ENCODE measurements at places on chromosomes 1 and 21.

DNA sequence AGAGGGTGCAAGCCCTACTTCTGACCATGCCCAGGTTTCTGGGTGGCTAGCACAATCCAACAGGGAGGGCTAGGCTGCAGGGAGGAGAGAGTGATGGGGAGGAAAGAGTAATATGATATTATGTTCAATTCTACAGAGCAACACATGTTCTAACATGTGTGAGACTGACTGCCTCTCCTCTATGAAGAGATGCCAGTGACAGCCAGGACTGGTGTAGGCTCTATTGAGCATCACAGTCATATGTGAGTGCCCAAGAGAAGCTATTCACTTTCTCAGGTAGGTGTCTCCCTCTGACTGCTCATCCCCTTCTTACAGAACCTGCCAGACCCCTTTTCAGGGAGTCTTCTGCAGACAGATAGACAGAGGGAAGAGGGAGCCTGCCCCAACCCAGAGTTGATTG lies 446.1 kb downstream of the SIPA1L2 start:
- DNase-seq = no peak

- no peak for DNase-seq
Observed at GRCh38 chr21:45299026-45299863, 11.6 kb upstream of the POFUT2 start.

GRCh38 chr1:228236744-228237143 lies 28.9 kb downstream of the OBSCN start:
- DNase-seq = no peak

GRCh38 chr1:110542725-110543124 lies 23.8 kb upstream of the KCNA10 start:
- DNase-seq = no peak

DNA sequence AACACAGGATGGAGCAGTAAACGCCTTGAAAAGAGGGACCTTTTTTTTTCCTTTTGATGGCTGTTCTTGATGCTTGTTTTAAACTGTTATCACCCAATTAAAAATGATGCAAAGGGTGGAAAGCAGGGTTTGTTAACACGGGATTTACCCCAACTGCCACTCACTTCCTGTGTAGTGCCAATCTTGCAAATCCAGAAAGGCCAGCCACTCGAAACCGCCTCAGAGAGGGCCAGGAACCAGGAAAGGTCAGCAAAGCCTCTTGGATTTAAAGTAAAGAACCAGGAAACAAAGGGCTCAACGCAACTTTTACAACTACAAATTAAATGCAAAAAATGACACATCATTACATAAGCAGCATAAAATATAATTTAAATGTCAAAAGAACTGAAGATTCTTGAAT lies 347.4 kb downstream of the PDE4B start:
- no peak for DNase-seq

- DNase-seq = no peak
Observed at GRCh38 chr21:42644223-42645208, 8.9 kb upstream of the PDE9A start.

- no peak for DNase-seq
Observed at GRCh38 chr1:153752072-153752471, 23.1 kb upstream of the SLC27A3 start.

GRCh38 chr1:247840818-247841217 lies 878 bp downstream of the OR11L1 start:
- DNase-seq = no peak

GRCh38 chr1:225908773-225909172 lies 15.3 kb downstream of the PYCR2 start:
- DNase-seq = no peak

- no peak for DNase-seq
Observed at GRCh38 chr1:88742531-88742930, 58.5 kb downstream of the PKN2 start.

- DNase-seq = peak; percentile 10
Observed at GRCh38 chr1:39788758-39789570, at the start of gene BMP8B. Gene BMP8B, minus strand, starts transcription at chr1:39788865. Its CDS starts 380 bp downstream, at chr1:39788485.

DNA sequence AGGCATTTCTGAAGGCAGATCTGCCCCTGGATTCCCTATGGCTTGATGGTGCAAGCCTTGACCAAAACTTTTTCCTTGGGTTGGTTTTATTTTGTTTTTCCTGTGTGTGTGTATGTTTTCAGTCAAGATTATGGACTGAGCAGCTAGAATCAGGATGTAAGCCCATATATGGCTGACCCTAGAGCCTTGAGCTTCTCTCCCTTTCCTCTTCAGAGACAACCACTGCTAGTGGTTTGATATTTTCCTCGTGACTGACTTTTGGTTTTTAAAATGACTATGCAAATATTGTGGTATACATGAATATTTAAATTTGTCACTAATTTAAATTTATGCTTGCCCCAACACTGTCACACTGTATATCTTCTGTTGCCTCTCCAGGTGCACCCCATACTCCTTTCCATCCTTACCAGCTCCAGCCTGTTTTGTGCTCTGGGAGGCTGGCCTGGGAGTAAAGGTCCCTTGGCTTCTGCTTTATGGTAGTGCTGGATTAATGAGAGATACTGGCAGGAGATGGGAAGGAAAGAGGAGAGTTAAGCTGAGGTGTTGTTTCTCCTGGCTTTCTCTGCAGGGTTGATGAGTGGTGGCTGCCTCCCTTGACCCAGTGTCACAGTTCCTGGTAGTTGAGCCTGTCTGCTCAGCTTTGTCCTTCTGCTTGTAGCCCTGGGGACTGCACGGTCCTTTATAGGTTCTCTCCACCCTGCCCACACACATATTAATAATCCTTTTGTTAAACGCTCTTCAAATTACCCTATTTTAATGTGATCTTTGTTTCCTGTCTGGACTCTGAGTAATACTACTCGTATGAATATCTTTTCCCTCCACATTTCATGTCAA lies 44.4 kb downstream of the RWDD3 start:
- DNase-seq = no peak

DNA sequence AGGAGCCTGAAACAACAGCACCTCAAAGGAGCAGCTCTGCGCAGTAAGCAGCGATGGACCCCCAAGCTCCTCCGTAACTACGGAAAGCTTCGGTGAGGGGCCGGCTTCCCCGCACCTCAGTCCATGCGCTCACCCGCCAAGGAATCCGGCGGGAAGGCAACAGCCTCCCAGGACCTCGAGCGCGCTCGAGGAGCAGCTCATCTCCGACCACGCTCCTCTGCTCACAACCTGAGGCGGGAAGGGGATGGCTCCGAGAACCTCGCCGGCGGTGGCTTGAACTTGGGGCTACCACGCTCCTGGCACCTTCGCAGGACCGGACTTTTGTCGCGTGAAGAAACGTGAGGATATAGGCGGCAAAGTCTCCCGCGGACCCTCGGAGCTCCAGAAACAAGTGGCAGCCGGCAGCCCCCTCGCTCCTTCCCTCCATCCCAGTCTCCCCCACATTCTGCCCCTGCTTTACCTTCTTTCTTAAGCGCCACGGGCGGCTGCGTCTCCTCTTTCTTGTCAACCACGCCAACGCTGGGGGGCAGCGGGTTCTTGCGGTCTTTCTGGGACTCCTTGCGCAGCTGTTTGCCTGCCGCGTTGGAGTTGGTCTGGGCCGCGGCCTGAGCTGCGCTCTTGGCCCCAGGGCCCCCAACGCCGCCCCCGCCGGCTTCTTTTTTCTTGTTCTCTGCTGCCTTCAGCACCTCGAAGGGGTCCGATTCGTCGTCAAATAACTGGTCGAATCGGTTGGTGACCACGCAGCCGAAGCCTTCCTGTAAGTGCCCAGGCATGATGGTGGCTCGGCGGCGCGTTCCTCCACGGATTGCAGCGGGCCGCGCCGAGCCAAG lies 459 bp downstream of the SERBP1 start:
- DNase-seq = no peak

- no peak for DNase-seq
Observed at GRCh38 chr21:43877936-43878575, 13.0 kb downstream of the AGPAT3 start.

- no peak for DNase-seq
Observed at GRCh38 chr1:12486401-12487005, 131.5 kb downstream of the DHRS3 start.

DNA sequence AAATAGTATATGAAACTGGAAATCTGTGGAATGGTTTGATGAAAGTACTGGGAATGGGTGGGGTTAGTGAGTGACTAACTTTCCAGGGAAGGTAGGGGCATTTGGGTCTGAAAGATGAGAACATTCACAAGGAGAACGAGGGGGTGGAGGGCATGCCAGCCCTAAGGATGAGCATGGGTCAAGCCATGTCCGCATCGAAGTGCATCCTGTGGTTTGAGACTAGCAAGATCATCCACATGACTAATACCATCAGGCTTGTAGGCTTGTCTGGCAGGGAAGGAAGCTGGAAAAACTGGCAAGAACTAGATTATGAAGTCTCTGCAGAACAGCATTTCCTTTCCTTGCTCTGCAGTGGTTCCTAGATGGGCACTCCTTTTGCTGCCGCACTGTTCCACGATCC lies 70.4 kb upstream of the UBE2U start:
- no peak for DNase-seq

GRCh38 chr1:55437692-55438091 lies 222.5 kb upstream of the USP24 start:
- DNase-seq = no peak

GRCh38 chr1:40802078-40802741 lies 18.6 kb downstream of the KCNQ4 start:
- peak; percentile 80 for DNase-seq

DNA sequence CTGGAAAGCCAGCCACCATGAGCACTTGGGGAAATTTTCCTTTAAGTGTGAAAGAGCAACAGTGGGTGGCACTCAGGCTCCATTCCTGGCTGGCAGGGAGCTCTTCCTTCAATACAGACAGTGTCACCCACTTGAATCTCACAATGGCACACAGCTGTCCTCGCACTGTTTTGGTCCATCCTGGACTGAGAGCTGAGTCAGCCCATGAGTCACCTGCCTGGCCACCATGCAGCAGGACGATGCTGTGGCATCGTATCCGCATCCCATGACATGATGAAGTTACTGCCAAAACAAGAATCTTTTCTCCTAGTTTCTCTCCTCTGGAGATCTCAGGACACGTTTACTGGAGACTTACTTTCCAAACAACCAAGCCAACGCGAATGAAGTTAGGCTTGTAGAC lies 6.0 kb downstream of the TMPRSS2 start:
- DNase-seq = no peak

DNA sequence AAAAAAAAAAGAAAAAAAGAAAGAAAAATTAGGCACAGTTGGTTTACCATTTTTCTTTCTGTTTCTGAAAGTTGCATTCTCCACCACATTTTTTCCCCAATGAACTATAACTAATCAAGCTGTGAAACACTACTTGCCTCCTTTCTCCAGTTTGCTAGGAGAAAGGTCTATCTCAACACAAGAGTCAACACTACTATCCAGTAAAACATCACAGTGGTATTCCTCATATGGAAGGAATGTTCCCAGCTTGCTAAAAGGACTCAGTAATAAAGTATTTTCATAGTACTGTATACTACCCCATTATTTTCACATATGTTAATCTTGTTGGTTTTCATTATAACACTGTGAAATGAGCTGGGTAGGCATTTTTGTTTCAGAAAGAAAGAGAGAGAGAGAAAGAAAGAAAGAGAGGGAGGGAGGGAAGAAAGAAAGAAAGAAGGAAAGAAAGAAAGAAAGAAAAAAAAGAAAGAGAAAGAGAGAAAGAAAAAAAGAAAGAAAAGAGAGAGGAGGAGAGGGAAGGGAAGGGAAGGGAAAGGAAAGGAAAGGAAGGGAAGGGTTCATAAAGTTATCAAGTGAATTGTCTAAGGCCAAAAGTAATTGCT lies 7.9 kb downstream of the PTGER3 start:
- no peak for DNase-seq

- DNase-seq = no peak
Observed at GRCh38 chr21:44850208-44850800, 23.2 kb downstream of the PTTG1IP start.

GRCh38 chr1:61097722-61098121 lies 15.4 kb downstream of the NFIA start:
- DNase-seq = no peak

- no peak for DNase-seq
Observed at GRCh38 chr1:119903443-119903835, 7.1 kb upstream of the ADAM30 start.

GRCh38 chr1:33985656-33986055 lies 121.8 kb downstream of the HMGB4 start:
- no peak for DNase-seq

DNA sequence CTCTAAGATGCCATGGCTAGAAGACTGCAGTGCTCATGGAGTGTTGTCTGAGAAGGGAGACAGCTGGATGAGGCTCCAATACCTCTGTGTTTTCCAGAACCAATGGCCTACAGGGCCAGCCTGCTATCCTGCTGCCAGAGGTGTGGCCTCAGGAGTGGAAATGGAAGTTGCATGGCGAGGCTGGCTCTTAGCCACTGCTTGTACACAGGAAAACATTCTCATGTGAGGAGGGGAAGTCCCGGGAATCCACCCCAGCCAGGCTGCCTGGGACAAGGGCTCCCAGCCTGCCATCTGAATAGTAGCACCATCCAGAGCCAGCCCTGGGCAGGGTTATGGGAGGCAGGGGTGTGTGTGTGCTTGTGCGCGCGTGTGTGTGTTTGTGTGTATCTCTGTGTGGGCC lies 56.5 kb downstream of the SDC3 start:
- DNase-seq = no peak

DNA sequence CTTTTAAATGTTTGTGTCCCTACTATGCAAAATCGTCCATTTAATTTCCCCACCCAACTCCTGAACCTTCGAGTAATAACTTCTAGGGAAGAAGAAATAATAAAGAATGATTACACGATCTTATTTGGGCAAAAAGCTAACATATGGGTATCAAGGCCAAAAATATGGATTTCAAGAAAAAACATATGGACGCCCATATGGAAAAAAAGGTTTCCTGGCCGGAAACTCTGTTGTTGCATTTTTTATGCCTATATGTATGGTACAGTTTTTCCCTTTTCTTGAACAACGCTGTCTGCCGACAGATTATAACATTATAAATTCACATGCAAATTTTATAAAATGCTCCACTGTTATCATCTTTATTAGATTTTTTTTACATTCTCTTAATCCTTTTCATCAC lies 167.6 kb upstream of the ESRRG start:
- no peak for DNase-seq

DNA sequence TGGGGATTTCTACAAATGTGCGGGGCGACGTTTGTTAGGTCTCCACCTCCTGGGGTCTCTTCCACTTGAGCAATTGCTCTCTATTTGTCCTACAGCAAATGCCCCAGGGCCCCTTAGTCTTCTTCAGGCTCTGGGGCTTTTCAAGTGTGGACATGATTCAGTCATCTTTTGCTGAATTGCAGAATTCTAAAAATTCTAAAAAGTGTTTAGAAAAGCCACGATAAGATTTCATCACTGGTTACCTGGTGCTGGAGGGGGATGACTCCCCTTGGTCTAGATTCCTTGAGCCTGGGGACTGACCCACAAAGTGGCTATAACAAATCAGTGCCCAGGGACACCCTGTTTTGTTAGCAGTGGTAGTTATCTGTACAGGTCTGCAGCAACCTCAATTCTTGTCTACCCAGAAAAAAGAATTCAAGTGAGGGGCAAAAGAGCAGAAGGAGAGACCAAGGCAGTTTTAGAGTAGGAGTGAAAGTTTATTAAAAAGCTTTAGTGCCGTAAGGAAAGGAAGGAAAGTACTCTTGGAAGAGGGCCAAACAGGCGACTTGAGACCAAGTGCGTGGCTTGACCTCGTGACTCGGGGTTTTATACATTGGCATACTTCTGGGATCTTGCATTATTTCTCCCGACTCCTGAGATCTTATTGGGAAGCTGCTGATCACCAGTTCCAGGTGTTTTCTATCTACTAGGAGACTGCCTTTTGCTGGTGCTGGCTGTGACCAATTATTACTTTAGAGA lies 25.2 kb downstream of the PROK1 start:
- DNase-seq = no peak

Data from stimulated activated CD8-positive, alpha-beta memory T cell treated with anti-CD3 and anti-CD28 coated beads, Interleukin-2, amount 100 ng/mL, for 1 hour (primary cell).